ENCODE measurements at places on chromosomes 3 and 15.

DNA sequence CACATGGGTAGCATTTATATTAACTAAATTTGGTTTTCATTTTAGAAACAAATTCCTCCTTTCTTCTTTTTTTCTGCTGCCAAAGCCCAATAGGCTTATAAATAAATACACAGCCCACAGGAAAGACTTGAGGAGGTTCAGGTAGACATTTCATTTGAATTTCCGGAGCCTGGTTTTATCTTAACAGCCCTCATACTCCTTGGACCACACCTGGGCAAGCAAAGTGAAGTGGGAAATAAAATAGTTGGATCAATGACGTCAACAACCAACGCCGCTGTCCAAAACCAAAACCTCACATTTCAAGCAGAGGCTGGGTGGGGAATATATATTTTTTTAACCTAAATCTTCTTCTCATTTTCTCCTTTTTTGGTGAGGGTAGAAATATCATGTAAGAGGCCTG is 53.2 kb downstream of the RFTN1 start:
- DNase-seq = no peak

- DNase-seq = no peak
These were observed 77.0 kb downstream of the SLC9A9 start for GRCh38 chr3:143771258-143771657.

GRCh38 chr3:71050538-71051258 is 532.8 kb downstream of the FOXP1 start:
- peak; percentile 50 for DNase-seq

GRCh38 chr3:16430717-16431630 is 82.5 kb downstream of the RFTN1 start:
- DNase-seq = no peak

DNA sequence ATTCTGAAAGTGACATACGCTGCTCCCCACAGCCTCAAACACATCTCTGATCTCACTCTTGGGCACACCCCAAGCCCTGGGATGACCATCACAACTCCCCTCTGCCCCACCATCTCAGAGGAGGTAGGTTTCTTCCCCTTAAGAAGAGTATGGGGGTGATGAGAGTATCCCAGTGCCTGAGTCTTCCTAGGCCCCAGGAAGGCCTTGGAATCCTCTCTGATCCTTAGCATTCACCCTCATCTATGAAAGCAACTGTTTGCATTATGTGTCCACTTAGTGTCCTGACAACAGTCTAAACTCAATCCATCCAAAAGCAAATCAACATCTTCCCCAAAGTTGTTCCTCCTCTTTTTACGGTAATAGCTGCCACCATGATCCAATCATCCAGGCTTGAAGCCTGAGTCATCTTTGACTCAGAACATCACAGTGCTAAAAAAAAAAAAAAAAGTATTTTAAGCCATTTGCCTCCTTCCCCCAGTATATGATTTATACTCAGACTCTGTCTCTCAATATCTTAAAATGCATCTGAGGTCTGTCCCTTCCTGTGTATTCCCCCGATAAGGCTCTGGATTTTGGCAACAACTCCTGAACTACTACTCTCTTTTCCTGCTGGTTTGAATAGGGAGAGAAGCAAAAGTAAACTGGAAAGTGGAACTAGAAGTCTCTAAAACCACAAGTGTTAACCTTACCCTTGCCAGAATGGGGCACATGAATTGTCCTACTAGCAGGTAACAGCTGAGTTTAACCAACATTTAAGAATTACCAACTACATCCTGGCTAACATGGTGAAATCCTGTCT is 22.5 kb downstream of the POPDC2 start:
- no peak for DNase-seq

GRCh38 chr3:45365060-45365459 is 23.3 kb upstream of the LARS2 start:
- no peak for DNase-seq

DNA sequence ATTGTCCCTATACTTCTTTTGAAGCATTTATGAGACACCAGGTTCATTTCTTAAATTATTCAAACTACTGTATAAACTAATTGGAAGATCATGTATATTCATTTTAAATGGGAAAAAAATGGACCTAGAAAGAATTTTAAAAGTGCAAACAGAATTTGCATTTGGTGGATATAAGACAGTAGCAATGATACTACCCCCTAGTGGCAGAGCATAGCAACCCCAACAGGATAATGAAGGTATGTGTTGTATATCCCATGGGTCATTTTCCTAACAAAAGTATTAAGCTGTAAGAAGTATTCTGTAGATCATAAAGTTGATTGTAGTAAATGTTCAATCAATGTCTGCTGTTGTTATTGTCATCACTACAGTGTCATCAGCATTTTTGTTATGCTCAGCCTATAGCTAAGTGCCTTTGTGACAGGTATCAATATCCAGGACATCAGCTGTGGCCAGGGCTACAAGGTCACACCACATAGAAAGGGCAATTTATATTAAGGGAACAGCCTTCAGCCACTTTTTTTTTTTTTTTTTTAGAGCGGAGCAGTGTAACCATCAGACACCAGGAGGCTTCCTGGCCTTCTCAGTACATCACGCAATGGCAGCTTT is 175.8 kb downstream of the FOXB1 start:
- DNase-seq = peak; percentile 6

DNA sequence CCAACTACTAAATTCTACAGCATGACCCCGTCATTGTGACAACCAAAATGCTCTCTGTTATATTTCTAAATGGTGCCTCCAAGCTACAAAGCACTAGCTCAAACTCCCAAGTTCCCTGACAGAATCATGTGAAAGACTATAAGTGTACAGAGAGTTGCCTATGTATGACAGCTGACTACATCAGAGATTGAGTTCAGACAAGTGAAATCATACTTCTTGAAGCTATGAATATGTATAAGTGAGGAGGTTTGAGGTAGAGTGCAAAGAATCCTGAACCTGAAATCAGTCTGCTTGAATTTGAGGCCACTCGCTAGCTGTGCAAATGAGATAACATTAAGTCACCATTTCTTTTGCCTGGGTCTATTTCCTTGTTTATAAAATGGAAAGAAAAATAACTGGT is 63.9 kb upstream of the TP63 start:
- DNase-seq = no peak
